AML-193 (cell line): ENCODE measurements at places on chromosomes 4 and X.
A peak's percentile ranks its signal among the peaks of the same experiment; 100 is the strongest.

- no peak for DNase-seq
These were observed 63.3 kb downstream of the CCSER1 start for GRCh38 chr4:90190525-90190924.

DNA sequence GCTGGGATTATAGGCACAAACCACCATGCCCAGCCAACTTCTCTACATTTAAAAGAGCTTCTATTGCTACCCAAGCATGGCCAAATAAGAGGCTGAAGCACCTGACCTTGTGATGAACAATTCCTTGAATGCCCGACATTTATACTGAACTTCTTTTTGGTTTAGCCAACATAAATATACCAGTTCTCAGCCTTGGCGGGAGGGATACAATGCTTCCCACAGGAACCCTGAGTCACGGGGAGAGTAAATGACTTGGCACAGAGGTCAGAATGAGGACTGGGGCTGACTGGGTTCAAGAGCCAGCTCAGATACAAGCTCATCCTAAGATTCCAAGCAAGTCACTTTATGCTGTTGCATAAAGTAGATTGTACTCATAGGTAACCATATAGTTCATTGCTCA lies 6.1 kb downstream of the HOPX start:
- no peak for DNase-seq

- DNase-seq: no peak
These were observed 32.7 kb downstream of the SMARCAD1 start for GRCh38 chr4:94240384-94240783.

- DNase-seq: no peak
These were observed 26.8 kb downstream of the ATP7A start for GRCh38 chrX:77937291-77937690.

GRCh38 chr4:26325191-26325590 lies 4.4 kb downstream of the RBPJ start:
- DNase-seq: peak; percentile 76

DNA sequence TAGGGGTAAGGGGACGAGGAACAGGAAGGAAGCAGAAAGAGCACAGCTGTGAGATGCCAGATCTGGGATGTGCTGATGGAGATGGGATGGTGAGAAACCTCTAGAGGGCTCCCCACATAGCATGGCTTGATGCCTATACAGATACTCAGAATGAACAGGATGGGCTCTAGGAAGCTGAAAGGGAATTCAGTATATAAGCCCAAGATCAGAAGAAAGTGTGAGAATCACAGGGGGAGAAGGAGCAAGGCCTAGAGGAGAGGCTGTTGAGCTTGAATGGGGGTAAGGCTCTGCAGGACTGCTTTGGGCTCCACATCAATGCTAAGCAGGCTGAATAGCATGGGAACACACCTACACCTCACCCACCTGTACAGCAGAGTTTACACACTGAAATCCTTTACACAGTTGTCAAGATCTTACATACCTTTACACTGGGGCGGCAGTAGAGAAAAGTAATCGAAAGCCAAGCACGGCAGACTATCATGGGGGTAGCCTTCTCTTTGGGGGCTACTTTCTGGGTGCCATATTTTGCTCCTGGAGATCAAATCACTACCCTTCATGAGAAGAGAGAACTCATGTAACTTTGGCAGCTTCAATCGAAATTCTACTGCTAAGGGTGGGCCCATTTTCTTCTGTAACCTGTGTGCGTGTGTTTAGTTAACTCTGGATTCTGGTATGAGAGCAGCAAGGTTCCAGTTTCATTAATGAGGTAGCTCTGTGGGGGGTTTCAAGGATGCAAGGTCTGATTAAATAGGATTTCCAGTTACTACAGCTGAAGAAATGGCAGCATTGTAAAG lies 30.6 kb downstream of the HOPX start:
- no peak for DNase-seq

DNA sequence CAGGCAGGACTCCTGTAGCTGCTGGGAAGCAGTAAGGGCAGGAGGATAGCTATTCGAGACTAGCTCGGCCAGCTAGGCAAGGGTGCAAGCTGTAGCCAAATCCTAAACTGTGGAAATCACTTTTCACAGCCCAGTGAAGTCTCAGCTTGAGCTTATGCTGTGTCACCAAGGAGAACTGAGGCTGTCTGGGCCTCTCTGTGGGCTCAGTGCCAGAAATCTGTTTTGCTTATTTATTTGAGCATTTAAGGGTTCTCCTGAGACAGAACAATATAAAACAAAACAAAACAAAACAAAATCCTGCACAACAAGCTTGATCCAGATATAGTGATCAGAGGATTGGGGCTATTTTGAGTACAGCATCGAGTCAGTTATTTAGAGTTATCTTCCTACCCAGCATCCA lies 97.5 kb downstream of the FANCB start:
- DNase-seq: no peak

DNA sequence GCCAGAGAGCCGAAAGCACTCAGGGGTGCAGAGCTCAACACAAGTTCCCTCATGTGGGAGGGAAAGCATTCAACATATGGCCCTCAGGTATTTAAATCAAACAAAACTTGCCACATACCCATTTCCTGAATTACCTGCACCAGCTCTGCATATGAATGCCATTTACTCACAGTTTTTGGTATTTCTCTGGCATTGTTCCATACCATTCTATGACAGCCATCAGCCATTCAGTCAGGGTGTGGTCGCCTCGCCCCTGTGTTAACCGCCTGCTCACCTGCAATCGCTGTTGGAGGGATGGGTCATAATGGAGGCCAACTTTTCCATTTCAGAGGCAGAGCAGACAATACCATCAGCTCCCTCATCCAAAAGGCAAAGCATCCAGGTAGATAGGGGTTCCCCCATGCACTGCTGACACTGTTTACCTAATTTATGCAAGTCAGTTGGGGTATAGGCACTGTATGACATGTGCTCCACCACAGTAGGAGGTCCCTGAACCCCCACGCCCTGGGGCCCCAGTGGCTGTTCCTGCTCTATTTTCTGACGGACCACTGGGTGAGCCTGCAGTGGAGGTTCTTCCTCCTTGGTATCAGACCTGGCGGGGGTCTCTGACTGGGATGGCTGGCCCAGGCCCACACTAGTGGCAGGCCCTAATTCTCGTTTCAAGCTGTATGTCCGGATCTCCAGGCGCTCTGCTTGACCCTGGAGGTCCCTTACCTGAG lies 227.1 kb downstream of the ADGRL3 start:
- no peak for DNase-seq
